Foreskin fibroblast (primary cell): ENCODE measurements at places on chromosomes 5 and 9.

GRCh38 chr5:61621202-61621650 is 289.2 kb downstream of the ZSWIM6 start:
- DNase-seq = no peak

DNA sequence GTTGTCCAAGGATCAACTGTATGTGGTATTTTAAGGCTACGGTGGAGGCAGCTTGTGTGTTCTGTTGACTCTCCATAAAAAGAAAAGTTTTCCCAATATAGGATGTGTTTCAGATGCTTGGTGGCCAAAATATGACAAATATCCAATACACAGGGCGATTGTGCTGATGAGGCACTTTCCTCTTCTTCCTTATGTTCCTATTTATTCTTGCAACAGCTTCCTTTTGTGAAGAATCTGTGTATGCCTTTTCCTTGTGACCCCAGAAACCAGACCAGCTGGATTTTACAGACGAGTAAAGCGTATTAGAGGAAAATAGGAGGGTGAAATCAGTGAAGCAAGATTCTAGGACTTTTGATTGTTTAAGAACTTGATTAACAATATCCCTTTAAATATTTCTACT is 452.0 kb downstream of the DMAC1 start:
- no peak for DNase-seq

- no peak for DNase-seq
These were observed 174.9 kb upstream of the DMAC1 start for GRCh38 chr9:7974335-7974960.

- peak; percentile 36 for DNase-seq
These were observed 164.5 kb downstream of the MED27 start for GRCh38 chr9:131915181-131915580.

GRCh38 chr5:161685461-161685860 is at the start of gene GABRA6:
TSS of gene GABRA6 (plus strand) at chr5:161685721. CDS start at chr5:161685990, 269 bp downstream.
- no peak for DNase-seq

DNA sequence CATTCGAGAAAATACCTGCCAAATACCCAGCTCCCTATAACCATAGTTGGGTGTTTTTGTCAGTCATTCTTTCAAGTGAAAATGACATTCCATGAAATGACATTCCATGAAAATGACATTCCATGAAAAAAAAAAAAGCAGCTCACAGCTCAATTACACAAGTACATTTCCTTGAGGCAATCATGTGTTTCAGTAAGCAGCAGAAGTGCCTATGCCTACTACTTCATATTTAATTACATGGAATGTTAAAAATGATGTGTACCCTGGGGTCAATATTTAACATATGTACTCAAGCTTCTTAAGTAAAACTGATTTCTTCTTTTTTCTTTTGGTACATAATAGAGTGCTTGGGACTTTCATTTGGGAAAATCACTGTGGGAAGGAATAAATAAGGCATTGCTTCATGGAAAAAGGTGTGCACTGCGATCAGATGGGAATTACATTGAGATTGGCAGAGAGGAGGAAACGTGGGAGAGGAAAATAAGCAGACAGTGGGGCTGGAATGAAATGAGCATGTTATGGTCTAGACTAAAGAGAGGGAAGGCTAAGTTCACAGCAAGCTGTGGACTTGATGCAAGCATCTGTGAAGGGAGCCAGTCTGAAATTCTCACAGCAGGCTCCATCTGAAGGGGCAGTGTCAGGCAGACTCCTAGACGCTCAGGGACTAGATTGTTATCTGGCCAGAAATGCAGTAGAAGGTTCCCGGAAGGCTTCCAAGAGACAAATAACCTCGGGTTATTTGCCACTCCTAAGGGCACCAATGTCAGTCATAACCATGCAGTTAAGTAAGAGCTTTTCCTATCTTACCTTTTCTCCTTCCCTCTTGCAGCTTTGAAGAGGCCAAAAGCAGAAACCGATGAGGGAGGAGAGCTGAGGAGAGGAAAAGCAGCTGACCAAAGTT is 15.2 kb upstream of the SPATA9 start:
- no peak for DNase-seq

DNA sequence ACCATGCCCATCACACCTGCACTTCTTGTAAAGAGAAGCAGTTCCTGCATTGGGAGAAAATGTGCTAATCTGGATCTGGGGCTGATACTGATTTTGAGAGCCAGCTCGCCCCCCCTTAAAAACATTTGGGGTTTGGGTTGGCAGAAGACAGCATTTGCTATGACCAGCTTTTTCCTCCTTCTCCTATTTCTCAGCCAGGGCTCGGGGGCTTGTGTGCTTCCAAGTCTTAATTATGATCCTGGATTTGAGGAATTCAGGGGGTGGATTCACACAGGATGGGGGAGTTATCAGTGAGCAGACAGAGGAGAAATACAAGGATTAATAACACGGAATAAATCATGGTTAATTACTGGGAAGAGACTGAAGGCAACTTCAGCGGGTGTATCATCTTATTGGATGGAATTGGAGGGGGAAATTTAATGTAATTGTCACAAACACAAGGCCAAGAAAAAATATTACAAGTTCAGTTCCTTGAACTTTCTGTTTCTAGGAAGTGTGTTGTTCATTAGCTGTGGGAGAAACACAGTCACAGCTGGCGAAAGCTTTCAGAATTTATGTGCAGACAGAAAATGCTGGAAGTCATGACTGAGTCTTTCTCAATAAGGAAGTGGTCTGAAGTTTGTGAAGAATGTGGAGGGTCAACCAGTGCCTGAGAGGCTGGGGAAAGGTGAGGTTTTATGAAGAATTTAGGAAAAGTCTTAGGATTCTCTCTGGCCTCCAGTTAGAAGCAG is 15.3 kb downstream of the C9orf152 start:
- DNase-seq = peak; percentile 89

DNA sequence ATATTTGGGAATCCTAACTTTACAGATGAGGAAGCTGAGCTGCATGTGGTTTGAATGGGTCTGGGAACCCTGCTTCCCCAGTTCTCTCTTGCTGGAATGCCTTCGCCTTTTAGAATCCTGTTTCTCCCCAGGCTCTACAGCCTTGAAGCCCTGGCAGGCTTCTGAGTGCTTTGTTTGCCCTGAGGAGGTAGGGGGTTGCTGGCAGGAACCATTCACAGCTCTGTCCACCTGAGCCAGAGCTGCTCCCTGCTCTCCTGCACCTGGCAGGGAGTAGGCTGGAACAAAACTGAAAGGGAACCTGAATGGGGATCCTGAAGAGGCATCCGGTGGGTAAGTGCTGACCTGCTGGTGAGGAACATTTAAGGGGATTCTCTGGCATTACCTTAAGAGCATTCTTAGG is 33.0 kb downstream of the KIF4B start:
- no peak for DNase-seq

DNA sequence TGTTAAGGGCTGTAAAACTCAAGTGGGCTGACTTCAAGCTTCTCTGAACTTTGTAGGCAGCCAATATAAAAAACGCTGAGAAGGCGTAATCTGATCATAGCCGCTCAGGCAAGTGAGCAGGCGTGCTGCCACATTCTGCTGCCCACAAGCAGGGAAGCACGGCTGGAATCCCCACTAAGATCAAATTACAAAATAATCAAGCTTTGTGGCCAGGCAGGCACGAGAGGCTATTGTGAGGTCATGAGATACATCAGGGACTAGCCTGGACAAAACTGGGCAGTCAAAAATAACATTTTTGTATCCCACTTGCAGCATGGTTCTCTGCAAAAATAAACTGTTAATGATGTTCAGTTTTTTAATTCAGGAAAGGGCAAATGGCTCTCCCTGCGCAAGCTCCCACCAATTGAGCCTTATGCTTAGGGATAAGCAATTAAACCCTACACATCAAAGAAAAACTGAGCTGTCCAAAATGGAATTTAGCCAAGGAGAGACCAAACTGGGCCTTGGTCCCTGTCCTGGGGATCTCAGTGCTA is 64.0 kb downstream of the POU5F2 start:
- peak; percentile 93 for DNase-seq

- peak; percentile 65 for DNase-seq
These were observed 70.1 kb upstream of the RAPGEF1 start for GRCh38 chr9:131809941-131810344.

GRCh38 chr9:20592673-20593072 is 29.6 kb downstream of the MLLT3 start:
- DNase-seq = no peak

DNA sequence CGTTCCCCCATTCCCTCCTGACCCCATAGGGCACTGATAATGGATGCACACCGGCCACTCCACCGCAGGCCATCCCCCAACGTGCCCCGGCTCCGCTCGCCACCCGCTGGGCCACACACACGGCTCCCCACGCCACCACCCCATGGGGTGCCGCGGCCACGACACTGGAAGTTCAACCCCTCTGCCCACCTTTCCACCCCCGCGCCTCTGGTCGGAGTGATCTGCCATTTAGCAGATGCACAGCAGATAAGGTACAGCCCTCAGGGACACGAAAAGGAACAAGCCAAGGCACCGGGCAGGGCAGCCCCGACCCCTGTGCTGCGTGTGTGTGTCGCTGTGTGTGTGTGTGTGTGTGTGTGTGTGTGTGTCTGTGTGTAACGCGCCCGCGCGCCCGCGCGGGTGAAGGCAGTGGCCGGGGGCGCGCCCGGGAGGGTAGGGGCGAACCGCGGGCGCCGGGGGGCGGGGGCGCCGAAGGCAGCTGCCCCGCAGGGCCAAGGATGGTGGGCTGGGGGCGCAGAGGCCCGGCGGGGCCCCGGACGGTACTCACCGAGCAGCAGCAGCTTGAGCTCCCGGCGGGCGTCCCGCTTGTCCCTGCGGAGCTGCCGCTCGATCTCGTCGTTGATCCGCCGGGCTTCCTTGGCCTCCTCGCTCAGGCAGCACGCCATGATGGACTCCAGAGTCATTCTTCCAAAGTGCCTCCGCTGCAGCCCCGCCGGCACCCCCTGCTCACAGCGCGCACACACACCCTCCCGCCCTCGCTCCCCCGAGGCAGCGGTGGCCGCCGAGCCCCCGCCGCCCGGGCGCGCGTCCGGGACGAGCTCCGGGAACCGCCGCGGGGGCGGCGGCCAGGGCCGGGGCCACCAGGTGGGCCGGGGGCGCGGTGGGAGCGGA is 813 bp downstream of the GNAQ start:
- DNase-seq = peak; percentile 75

DNA sequence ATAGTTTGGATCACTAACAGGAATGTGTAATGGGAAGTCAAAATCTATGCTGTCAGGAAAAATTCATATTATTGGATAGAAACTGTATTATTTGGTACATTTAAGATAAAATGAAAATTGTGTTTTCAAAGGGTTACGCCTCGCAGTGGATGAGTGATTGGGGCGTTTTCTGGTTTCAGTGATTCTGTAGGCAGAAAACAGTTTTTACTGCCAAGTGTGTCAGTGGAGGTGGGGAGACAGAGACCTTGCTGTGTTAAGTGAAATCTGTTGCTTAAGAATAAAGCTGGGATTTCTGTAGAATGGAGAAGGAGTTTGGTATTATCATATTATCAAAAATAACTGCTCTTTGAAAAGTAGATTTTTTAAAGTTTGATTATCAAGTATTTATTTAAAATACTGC is 69.7 kb downstream of the GHR start:
- DNase-seq = no peak

DNA sequence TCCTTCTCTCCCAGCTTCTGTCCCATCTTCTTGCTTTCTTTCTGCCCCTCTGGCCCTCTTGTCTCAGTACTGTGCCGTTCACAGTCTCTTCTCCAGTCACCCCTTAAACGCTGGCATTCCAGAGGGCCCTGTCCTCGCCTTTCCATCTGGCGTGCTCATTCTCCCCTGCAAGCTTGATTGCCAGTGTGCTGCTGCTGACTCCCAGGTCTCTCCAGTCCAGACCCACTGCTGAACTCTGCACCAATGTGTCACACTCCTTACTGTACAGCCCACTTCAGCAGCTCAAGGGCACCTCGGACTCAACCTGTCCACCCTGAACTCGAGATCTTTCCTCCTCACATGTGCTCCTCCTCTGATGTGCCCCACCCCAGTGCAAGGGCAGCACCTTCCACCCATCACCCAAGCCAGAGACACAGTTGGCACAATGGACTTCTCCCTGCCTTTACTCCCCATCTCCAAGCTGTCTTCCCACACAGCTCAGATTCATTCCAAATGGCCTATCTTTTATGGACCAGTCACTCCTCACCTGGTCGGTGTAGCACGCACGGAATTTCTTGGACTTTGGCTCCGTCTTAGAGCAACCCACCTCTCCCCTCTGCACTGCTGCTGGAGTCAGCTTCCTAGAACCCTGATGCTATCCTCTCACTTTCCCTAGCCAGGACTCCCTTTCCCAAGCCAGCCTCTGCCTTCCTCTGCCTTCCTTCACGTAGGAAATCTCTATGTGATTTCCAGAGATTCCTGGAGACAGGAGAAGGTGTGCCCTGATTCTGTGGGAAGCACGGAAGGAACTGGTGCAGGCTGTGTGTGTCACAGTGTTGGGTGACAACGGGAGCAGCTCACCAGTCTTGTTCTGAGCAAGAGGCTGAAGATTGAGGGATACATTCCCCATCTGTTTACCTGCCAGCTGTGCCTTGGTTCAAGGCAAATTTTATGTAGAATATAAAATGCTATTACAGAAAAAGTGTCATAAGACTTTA is 26.0 kb upstream of the SLC2A8 start:
- DNase-seq = no peak

GRCh38 chr9:97419309-97419867 is 7.5 kb downstream of the TDRD7 start:
- peak; percentile 89 for DNase-seq

GRCh38 chr5:71748360-71748759 is 29.3 kb downstream of the CARTPT start:
- DNase-seq = no peak

DNA sequence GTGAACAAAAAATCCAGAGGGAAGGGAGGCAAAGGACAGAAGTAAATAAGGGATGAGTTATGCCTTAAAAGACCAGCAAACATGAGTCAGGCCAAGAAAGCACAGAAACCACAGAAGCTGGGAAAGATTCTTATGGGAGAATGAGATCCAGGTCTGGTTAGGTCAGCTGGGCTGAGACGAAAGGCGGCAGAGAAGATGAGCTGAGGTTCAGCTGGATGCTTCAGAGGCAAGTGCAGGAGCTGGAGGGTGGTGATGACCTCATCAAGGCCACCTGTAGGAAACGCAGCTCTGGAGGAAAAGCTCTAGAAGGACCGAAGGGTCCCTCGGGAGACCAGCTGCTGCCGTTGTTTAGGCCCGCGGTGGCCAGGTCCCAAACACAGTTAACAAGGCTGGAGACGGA is 152.0 kb downstream of the MYO10 start:
- peak; percentile 42 for DNase-seq

DNA sequence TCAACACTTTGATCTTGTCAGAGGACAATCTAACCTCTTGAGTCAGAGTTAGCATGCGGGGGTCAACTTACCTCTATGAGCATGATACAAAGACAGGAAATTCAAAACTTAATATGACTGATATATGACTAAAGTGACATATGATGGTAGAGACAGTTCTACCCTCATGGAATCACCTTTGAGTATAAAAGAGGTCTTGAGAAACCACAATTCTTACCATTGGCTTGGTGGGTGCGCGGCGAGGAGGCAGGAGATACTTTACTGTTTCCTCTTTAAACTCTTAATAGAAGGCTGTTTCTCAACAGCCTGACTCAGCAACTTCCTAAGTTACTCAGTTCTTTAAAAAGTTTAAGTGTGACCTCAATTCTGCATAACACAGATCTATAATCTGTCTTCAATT is 372.8 kb downstream of the KIAA0825 start:
- peak; percentile 65 for DNase-seq
